ENCODE measurements at places on chromosomes 4 and X. TPM values are rescaled to one million over a fixed set of nuclear protein-coding genes. Genes with fewer than 3 reads are reported as not detected.

CT45A2 gene
- not detected for total RNA-seq

RPL39 gene
- total RNA-seq = 1,300 TPM

MUC7 gene
- not detected for total RNA-seq

MAD2L1 gene
- 13.5 TPM for total RNA-seq

TLR3 gene
- 0.97 TPM for total RNA-seq

TMPRSS11B gene
- not detected for total RNA-seq

MAGED4 gene
- total RNA-seq = 34.5 TPM

ASB12 gene
- total RNA-seq = not detected

SMPX gene
- not detected for total RNA-seq

GRIA2 gene
- total RNA-seq = 1.9 TPM

BRS3 gene
- not detected for total RNA-seq

TMEM47 gene
- total RNA-seq = 32.2 TPM

JAKMIP1 gene
- not detected for total RNA-seq

AGA gene
- total RNA-seq = 26.3 TPM

KIF4A gene
- total RNA-seq = 8.1 TPM

EDA gene
- not detected for total RNA-seq

DCAF16 gene
- total RNA-seq = 21.2 TPM

CLDN22 gene
- total RNA-seq = not detected

TCP11X2 gene
- not detected for total RNA-seq

SYN1 gene
- 0.32 TPM for total RNA-seq

SCD5 gene
- total RNA-seq = 6.9 TPM

ERAS gene
- total RNA-seq = not detected

ANOS1 gene
- 1.9 TPM for total RNA-seq

NUP62CL gene
- total RNA-seq = under 0.01 TPM

RNF212 gene
- total RNA-seq = 3.0 TPM

BMPR1B gene
- 2.3 TPM for total RNA-seq

ARL13A gene
- total RNA-seq = not detected

BEX1 gene
- total RNA-seq = 2.2 TPM

MAGEB2 gene
- not detected for total RNA-seq

CENPVL2 gene
- not detected for total RNA-seq

XK gene
- total RNA-seq = 0.86 TPM

SPP1 gene
- 11.3 TPM for total RNA-seq

FAT1 gene
- total RNA-seq = 454 TPM

TRIM2 gene
- 38.0 TPM for total RNA-seq

ADH4 gene
- total RNA-seq = not detected

AKAP14 gene
- not detected for total RNA-seq

SLC25A4 gene
- 8.4 TPM for total RNA-seq

Data from fibroblast of villous mesenchyme (primary cell).